ENCODE measurements at places on chromosomes 2 and 18.
A peak's percentile ranks its signal among the peaks of the same experiment; 100 is the strongest.

- no peak for DNase-seq
Measured at GRCh38 chr18:40037356-40037755, 1917.7 kb upstream of the PIK3C3 start.

DNA sequence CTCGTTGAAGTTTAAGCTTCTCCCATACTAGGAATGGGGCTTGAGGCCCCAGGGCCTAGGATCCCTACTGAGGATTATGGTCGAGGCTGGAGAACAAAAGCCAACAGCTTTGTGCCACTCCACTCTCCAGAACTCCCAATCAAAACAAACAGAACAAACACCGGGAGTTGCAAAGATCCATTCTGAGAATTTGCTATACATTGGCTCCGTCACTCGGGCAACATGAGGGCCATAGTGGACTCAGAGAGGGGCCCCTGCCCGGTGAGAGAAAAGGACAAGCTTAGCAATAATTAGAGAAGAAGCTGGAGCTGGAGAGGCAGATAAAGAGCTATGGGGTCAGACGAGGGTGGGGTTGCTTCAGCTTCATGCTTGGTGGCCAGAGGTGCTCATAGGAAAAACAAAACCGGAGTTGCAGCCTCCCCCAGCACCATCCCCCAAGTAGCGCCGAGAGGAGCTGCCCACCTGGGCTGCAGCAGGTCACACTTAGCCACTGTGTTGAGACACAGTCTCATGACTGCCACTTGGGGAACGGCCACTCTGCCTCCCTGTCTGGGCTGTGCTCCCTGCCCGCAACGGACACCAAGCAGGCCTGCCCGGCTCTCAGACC lies 142.3 kb upstream of the HAAO start:
- DNase-seq, result no peak

- peak; percentile 78 for DNase-seq
Measured at GRCh38 chr18:80147418-80148325, 38.6 kb downstream of the ADNP2 start.

GRCh38 chr2:234672498-234673150 lies 175.7 kb upstream of the ARL4C start:
- DNase-seq, result no peak

- DNase-seq, result no peak
Measured at GRCh38 chr2:188024811-188025210, 266.9 kb upstream of the GULP1 start.
